NCI-H82 (cell line): ENCODE measurements at places on chromosomes 3 and 15.

- no peak for DNase-seq
Observed at GRCh38 chr3:18351069-18351628, 74.0 kb downstream of the SATB1 start.

DNA sequence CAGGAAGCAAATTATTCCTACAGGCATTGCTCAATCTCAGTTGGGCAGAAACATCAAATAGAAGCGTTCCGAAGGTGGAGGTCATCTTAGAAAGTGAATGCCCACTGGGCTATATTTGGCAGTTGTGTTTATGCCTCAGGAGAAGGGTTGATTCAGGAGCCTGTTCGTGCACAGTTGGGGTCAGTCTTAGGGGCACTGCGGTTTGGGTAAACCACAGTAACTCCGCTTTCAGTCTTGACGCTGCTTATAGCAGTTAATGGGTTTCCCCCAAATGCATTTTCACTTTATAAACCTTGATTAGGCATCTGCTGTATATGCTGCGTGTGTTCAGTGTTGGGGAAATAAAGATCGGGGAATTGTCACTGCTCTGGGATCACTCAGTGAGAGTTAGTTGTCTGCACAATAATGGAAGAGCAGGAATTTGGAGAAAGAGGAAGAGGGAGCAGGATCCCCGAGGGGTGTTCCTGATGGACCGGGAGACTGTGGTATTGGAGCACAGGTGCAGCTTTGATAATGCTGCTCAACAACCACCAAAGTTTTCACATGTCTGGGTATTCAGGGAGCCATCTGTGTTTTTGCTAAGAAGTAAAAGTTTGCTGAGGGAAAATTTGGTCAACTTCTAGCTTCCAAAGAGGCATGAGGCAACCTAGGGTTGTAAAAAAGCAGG, 124.3 kb upstream of the EIF1B start:
- DNase-seq, result no peak

DNA sequence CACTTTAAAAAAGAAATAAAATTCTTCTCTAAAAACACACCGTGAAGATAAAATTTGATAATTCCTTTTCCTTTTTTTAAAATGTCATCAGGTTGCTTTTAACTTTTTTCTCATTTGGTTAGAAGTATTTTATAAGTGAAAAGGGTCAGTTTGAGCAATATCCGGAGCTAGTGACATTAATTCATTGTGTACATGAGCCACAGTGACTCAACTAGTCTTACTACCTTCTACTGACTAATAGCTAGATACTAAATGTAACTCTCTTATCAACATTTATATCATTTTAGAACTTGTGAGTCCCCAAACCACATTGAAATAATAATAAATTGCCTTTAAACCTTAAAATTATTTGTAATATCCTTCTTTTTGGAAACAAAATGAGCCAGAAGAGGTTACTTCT, 101.2 kb upstream of the ZBTB20 start:
- DNase-seq, result no peak

DNA sequence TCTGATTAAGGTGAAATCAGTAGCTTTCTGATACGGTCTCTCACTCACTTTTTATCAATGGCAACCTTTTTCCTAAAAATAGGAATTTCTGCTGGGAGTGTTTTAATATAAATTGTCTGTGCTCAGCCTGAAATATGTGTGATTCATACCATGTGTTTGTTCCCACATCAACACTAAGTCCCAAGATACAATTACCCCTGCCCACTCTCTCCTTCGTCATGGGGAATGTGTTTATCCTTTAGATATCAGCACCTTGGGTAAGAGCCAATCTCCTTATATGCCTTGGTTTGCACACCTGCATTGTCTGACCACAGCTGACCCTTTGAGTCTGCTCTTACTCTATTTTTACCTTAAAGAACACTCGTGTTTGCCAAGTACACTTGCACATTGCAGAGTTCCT, 356.4 kb downstream of the LPP start:
- DNase-seq, result no peak

- no peak for DNase-seq
Observed at GRCh38 chr15:63050731-63051155, 8.2 kb downstream of the TPM1 start.
